Activated CD4-positive, alpha-beta T cell treated with anti-CD3 and anti-CD28 coated beads, Interleukin-2, Interleukin-4, amounts not matched to agents 100 ng/mL and 50 ng/mL, durations not matched to agents 16 hours and 8 hours (primary cell): ENCODE measurements at places on chromosomes 4 and X.

DNA sequence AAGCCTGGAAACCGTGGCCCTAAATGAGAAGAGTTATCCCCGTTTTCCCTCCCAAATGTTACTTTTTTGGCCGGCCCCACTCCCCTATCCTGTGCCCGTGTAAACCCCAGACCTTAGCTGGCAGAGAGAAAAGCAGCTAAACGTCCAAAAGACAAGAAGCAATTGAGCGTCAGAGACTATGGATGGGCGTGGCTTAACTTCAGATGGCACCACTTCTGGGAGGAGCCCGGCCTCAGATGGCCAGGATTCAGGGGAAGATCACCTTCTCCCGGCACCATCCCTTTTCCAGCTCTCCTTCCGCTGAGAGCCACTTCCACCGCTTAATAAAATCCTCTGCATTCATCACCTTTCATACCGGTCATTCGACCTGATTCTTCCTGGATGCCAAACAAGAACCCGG lies 350.1 kb upstream of the PCDH7 start:
- no peak for DNase-seq

DNA sequence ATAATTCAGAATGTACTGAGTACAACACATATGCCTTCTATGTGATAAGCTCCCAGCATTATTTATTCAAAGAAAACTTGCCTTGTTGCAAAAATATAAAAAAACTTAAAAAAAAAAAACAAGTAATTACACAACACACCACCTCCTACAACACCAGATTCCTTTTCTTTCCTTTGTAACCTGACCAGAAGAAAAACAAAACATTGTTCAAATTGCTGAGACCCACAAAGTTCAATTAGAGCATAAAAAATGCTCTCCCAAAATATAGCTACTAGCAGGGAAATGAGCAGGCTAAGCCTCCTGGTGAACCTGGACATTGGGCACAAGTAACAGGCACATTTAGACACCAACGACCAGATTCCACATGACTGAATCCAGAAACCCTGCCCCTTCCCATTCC lies 38.3 kb downstream of the MECP2 start:
- no peak for DNase-seq

DNA sequence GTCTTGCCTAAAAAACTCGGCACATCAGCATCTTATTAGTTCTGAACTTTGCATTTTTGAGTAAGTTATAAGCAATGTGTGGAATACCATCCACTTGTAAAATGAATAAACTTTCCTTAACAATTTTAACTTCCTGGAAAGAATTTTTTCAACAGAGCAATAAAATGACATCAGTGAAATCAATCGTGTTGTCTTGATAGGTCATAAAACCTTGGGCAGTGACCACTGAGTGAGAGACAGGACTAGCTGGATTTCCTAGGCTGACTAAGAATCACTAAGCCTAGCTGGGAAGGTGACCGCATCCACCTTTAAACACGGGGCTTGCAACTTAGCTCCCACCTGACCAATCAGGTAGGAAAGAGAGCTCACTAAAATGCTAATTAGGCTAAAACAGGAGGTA lies 403.0 kb upstream of the CNKSR2 start:
- DNase-seq: no peak

- DNase-seq: no peak
Observed at GRCh38 chrX:123493857-123494256, 239.0 kb downstream of the THOC2 start.

- no peak for DNase-seq
Observed at GRCh38 chr4:2768921-2769336, 12.8 kb upstream of the TNIP2 start.

GRCh38 chr4:141028024-141028529 lies 105.2 kb downstream of the RNF150 start:
- no peak for DNase-seq

GRCh38 chr4:108172231-108172752 lies 3.6 kb upstream of the LEF1 start:
- no peak for DNase-seq

DNA sequence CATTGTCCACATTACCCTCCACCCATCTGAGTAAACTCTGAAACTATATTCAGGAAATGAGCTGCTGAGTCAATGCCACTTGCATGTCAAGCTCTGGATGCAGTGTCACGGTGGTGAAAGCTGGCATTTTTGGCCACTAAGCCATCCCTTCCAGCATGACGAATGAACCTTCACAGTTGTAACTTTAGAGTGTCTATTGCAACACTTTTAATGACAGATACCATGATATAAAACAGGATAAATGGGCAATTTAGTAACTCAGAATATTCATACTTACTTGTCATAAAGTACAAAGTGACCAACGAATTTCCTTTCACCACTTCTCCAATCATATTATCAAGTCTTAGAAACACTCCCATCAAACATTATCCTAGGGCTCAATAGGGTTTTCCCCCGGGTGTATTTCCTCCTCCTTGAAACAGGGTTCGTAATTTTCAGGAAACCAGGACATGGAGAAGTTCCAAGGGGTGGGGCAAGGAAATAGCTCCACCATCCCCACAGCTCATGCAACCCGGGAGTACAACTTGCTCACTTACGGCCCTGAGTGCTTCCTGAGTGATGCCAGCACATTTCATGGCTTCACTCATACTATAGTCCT lies 73.1 kb downstream of the MTHFD2L start:
- peak; percentile 71 for DNase-seq

DNA sequence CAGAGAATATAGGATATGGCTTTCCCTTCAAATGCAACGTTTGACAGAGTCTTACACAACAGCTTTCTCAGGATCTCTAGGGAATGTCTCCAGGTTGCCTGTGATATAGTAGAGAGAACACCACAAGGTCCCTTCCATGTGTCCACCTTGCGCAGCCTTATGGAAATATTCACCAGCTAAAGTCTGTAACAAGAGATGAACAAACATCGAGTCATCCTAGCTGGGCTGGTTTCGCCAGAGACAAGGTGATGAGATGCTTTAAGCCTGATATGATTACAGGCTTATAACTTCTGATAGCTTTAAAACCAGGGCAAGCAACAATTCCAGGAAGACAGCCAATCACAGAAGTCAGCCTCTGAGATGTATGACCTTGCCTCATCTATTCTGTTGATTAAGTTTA lies 83.8 kb downstream of the SEL1L3 start:
- DNase-seq: no peak

DNA sequence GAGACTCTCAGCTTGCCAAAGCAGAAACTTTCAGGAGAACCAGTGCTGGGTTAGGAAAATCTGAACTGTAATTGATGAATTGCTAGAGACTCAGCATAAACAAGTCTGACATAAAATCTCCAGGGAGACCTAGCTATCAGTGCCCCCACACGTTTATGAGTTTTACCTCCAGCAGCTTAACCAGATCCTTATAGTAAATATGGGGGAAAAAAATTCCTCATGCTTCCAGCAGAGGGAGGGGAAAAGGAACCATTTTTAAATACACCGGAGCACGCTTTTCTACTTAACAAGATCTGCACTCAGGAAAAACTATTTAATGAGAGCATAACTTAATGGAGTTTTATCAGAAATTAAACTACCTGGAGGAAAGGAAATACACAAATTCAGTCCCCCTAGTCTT lies 1040.7 kb upstream of the INTU start:
- DNase-seq: no peak

DNA sequence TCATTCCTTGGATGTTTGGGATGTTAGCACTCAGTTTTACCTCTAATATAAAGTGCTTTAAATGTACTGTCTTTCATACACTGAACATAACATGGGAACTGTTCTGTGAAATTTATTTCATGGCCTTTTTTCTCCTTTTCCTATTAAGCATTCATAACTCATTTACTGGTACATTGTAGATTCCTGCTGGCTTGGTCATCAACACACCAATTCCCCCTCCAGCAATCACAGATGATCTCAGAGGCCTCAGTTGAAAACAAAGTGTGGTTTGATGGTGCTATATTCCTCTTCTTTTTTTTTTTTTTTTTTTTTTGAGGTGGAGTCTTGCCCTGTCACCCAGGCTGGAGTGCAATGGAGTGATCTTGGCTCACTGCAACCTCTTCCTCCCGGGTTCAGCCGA lies 61.9 kb upstream of the FAM47B start:
- DNase-seq: no peak

- DNase-seq: no peak
Observed at GRCh38 chr4:189834616-189835015, 106.1 kb upstream of the FRG1 start.

DNA sequence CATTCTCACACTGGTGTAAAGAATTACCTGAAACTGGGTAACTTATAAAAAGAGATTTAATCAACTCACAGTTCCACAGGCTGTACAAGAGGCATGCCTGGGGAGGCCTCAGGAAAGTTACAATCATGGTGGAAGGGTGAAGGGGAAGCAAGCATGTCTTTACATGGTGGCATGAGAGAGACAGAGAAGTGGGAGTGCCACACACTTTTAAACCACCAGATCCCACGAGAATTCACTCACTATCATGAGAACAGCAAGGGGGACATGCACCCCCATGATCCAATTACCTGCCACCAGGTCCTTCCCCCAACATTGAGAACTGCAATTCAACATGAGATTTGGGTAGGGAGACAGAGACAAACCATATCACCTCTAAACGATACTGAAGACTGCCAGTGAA lies 23.0 kb downstream of the EPGN start:
- DNase-seq: no peak

DNA sequence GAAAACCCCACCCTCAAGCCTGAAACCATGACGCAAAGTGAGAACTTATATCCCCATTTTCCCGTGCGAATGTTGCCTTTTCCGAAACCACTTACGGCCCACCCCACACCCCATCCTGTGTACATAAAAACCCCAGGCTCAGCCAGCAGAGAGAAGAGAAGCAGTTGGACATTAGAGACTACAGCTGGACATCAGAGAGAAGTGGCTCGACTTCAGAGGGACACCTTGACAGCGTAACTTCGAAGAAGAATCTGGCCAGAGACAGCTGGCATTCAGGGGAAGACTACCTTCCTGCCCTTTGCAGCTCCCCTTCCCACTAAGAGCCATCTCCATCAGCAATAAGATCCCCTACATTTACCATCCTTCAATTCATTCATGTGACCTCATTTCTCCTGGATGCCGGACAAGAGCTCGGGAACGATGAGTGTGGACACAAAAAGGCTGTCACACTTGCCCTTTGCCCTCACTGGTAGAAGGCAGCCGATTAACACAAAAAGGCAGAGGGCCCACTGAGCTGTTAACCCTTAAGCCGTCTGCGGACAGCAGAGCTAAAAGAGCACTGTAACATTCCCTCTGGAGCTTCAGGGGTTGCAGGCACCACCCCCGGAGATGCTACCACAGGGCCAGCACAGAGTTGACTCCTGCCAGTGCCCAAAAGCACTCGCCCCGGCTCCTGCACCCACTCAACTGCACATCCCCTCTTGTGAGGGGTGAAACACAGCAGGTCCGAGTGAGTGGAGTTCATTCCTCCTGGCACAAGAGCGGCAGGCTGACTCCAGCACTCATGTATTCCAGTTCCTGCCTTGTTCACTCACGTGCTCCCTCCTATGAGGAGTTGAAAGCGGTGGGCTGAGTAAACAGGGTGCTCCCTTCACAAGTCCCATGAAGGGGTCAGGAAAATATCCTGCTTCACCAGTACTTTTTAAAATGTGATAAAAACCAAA lies 7.5 kb downstream of the CHM start:
- DNase-seq: no peak

DNA sequence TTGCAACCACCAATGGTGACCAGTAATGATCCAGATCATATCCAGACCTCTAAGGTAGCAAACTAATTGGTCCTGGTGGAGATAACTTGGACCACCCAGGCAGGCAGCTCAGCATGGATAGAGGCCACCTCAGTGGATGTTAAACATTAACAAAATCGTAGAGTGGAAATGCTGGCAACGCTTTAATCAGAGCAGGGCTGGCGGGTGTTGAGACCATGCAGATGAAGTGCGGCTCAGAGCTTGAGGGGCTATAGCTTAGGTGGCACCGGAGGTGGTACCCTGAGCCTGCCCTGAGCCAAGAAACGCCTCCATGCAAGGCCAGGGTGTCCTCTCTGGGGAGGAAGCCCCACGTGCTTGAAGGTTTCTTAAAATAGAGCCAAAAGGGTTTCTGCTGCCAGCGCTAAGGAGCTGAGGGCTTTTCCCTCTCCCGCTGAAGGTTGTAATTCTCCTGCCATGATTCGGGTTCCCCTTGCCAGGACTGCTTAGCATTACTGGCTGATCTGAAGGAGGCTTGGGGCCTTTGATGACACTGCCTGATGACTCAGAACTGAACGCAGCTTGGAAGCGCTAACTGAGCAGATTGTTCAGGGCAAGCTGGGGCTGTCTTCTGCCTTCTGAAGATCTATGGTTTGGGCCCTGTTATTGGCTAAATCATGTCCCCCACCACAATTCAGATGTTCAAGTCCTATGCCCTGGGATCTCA lies 177.8 kb upstream of the ATP6AP2 start:
- DNase-seq: peak; percentile 35

- no peak for DNase-seq
Observed at GRCh38 chr4:140326395-140326993, 47.0 kb upstream of the SCOC start.

DNA sequence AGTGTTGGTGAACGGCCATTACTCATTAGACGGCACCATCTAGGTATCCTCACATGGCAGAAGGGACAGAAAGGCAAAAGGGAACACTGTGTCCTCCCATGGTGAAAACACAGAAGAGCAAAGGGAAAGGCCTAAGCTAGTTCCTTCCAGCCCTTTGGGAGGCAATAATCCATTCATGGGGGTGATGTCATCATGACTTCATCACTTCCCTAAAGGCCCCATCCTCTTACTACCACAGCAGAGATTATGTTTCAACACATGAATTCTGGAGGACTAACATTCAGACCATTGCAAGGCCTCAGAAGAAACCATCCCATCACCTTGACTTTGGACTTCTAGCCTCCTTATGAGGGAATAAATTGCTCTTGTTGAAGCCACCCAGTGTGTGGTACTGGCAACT lies 238.2 kb downstream of the MGST2 start:
- DNase-seq: no peak

DNA sequence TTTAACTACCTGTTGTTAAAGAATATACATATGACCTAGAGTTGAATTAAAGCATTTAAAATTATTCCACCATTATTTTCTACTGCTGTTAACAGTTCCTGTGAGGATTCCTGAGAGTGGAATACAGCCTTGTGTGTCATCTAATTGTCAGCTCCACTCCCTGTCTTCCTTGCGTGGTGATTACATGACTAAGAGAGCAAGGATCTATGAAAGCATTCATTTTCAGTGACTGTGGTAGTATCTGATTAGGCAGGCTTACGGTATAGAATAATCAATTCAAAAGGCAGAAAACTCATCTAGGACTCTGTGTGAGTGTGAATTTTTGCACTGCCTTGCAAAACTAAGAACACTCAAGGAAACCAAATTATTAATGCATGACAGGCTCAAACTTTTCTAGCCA lies 577.8 kb downstream of the SH3BGRL start:
- no peak for DNase-seq

GRCh38 chr4:101886826-101887225 lies 96.3 kb downstream of the BANK1 start:
- DNase-seq: no peak

DNA sequence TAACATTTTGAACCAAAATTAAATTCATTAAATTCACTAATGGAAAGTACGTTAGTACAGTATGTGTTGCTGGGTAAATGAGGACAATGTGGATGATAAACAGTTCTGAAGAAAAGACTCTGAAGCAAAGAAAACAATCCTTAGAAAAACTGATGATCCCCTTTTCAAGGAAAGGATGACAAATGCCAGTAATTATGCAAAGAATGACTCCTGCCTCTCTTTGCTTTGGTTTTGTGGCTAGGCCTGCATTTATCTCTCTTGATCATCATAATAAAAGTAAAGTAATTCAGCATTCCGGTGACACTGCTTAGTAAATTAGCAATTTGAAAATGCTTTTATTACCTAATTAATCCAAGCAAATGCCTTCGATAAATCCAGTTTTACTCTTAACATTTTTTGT lies 652.2 kb upstream of the DIPK2B start:
- DNase-seq: peak; percentile 62
